ENCODE measurements at places on chromosomes 6 and 20.
A peak's percentile ranks its signal among the peaks of the same experiment; 100 is the strongest.

DNA sequence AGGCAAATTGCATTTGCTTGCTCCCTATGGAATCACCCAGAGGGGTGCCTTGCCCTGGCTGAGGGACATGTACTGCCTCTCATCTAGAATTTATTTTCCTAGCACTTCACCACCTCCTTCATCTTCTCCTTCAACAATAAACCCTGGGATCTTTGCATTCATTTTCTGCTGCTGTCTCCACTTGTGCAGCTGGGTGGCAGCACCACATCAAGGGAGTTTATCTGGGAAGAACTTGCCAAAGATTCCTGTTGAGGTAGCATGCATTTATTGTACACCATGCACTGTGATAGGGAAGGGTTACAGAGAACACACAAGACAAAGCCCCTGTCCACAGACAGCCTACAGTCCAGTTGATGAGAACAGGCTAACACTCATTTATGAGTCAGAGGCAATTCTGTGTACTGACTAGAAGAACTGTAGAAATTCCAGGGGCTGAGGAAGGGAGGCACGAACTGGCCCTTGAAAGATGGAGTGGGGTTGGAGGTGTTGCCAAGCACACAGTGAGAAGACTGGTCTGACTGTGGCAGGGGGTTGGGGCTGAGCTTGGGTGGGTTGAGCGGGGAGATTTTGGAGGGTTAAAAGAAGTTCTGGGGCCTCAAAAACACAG lies 17.5 kb downstream of the C20orf173 start:
- no peak for DNase-seq

DNA sequence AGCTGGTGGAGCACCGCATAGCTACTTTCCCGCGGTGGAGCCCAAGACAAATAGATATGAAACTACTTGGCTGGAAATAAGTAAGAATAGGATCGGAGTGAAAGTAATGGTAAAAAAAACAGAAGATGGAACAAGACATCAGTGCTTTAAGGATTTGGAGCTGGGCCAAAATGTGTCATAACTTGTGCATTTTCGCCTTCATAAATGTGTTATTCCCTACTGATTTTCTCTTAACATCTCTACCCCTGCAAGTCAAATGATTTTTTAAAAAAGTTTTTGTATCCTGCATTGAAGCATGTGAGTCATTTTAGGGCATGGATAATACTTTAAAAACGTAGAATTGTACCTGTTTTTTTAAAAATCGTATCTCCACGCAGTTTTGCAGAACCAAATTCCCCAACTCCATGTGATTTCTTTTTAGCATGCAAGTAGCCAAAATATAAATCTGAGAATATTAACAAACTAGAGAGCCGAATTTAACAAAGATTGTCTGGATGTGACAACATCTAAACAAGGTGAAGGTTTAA lies 882 bp upstream of the FAM184A start:
- no peak for DNase-seq

DNA sequence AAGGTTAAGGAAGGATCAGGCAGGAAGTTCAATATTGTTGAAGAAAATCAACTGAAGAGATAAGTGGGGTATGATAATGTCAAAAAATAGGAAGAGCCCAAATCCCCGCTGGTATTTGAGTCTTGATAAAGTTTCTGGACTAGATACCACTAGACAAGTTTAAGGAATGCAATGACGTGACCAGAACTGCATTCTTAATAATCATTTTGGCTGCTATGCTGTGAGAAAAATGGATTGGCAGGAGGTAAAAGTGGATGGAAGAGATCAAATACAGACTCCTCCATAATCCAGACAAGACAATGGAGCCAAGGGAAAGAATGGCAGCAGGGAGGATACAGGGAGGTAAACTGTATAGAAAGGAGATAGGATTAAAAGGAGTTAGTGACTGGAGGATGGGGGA lies 128.2 kb downstream of the COL12A1 start:
- no peak for DNase-seq

DNA sequence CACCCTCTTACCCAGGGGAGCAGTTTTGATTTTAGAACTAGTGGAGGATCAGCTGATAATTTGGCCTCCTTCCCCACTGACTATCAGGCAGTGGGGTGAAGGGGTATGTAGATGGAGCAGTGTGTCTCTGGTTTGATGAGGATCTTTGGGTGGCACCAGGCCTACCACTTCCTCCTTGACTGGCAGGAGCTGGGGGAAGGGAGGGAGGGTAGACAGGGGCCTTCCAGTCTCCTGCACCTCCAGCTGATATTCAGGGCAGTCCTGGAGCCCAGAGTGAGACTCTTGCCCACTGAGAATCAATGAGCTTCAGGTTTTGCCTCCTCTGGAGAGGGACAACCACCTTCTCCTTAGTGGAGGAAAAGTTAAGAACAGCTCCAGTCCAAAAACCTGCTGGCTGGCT lies 3.2 kb downstream of the DEF6 start:
- DNase-seq: peak; percentile 44

- DNase-seq: no peak
Observed at GRCh38 chr6:148653138-148653776, 93.6 kb upstream of the UST start.

GRCh38 chr6:26280407-26280806 lies 84.6 kb upstream of the BTN3A2 start:
- no peak for DNase-seq

GRCh38 chr20:38196592-38196991 lies 31.5 kb upstream of the TGM2 start:
- DNase-seq: peak; percentile 72

DNA sequence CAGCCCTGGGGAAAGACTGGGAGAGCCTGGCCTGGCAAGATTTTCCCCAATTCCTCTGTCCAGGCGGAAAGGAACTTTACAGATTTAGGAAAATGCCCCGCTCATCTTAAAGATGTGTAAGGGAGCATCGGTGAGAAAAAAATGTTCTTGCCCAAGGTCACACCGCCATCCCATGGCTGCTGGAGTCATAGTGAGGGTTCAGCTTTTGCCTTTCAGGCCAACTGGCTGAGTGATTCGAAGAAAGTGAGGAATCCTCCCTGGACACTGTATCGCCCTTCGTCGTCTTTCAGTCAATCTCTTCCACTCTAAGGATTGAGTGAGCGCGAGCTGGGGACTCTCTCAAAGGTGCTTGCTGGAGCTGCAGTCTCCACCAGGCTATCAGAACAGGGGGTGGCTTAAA lies 1.4 kb downstream of the WFDC2 start:
- no peak for DNase-seq

GRCh38 chr6:165647041-165647440 lies 16.0 kb downstream of the PDE10A start:
- DNase-seq: no peak

- DNase-seq: no peak
Observed at GRCh38 chr6:105786890-105787655, 299.1 kb upstream of the PRDM1 start.

- no peak for DNase-seq
Observed at GRCh38 chr6:157546321-157546720, 165.3 kb downstream of the ZDHHC14 start.

- DNase-seq: no peak
Observed at GRCh38 chr20:45470262-45470931, 844 bp downstream of the WFDC2 start.

- DNase-seq: no peak
Observed at GRCh38 chr20:4449957-4450715, 271.6 kb upstream of the PRND start.

GRCh38 chr6:134888316-134888715 lies 61.6 kb downstream of the ALDH8A1 start:
- DNase-seq: no peak

GRCh38 chr6:134657751-134658527 lies 292.0 kb downstream of the ALDH8A1 start:
- no peak for DNase-seq

- DNase-seq: peak; percentile 9
Observed at GRCh38 chr6:154683756-154684523, 49.3 kb upstream of the SCAF8 start.

GRCh38 chr20:37032077-37032476 lies 63.7 kb downstream of the RBL1 start:
- DNase-seq: no peak

- DNase-seq: peak; percentile 17
Observed at GRCh38 chr20:37406010-37406998, 60.4 kb downstream of the SRC start.

- DNase-seq: no peak
Observed at GRCh38 chr6:14618759-14619418, 501.3 kb downstream of the CD83 start.

DNA sequence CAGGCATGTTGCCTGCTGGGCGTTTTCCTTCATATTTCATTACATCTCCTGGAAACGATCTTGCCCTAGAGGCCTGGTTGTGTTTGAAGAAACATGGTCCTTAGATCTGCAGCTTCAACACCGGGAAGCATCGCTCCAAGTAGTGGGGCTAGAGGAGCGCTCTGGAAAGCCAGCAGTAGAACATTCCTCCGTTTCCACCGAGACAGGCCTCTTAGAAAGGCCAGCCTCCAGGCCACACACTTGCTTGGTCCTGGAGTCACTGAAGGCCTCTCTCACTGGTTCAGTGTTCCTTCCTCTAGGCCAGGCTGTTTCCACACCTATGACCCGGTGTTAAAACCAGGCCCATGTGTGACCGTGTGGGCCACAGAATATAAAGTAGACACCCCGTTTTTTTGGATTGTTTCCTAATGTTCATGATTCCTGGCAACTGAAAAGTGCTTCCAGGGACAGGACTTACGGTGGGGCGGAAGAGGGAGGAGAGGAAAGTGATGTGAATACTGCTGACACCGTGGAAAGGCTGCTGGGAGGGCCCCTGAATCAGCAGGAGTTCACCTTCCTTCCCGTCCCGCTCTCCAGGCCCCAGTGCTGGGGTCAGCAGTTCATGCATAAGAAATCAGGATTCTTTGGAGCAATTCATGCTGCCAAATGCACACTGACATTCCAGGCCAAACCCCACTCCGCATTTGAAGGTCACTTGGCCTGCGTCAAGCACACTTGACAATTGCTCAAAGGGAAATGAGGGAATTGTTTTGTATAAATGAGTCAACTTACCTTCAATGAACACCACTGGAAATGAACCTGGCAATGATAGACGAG lies 83.8 kb downstream of the IYD start:
- DNase-seq: no peak

DNA sequence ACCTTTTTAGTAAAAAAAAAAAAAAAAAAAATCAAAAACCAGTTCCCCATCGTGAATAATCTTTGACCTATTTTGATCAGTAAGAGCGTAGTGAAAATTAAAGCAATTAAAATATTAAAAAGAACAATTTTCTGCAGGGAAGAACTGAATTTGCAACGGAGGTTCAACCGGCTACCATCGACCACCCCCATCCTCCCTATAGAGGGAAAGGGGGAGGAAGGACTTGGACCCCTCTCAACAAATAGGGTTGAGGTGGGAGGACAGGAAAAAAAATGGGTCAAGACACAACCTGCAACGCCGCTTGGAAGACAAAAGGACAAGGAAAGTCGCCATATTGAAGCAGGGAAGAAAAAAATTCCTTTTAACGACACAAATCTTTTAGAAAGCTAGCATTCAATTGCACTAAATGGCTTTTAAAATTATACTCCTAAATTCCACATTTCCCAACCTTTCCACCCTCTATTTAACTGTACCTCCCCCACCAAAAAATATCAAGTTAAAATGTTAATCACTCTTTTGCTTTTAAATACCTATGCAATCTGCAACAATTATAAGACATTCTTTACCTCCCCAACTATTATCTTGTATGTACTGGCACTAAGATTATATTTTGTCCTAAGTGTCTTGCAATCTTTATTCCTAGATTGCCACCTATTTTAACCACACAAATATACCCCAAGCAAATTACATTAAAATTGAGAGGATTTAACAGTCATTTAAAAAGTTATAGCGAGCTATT lies 1.7 kb downstream of the PPP1R10 start:
- peak; percentile 37 for DNase-seq

- no peak for DNase-seq
Observed at GRCh38 chr20:2738331-2739041, 45.9 kb downstream of the EBF4 start.

- no peak for DNase-seq
Observed at GRCh38 chr6:22145823-22146677, 150.8 kb downstream of the PRL start.

GRCh38 chr20:49115564-49115963 lies 69.5 kb downstream of the CSE1L start:
- DNase-seq: no peak

DNA sequence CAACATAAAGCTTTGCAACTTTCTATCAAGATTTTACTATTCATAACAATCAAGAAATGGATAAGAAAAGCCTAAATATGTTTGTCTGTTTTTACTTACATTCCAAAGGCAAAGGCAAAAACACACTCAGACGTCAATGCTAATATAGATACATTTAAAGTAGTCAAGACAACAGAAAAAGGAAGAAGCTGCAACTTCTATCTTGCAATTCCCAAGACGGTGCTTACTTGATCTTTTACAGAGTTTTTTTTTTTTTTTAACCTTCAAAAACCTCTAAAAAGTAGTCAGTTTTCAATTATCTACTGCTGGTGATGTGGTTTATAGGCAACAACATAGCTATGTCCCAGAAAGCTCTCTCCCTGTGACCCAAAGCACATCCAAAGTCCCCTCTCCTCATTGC lies 58.1 kb downstream of the EPB41L2 start:
- DNase-seq: no peak

- DNase-seq: no peak
Observed at GRCh38 chr6:39204646-39205244, 24.5 kb downstream of the KCNK5 start.

- DNase-seq: no peak
Observed at GRCh38 chr6:158861686-158862381, 42.7 kb upstream of the EZR start.

GRCh38 chr6:125728739-125729138 lies 20.7 kb upstream of the HEY2 start:
- DNase-seq: no peak

DNA sequence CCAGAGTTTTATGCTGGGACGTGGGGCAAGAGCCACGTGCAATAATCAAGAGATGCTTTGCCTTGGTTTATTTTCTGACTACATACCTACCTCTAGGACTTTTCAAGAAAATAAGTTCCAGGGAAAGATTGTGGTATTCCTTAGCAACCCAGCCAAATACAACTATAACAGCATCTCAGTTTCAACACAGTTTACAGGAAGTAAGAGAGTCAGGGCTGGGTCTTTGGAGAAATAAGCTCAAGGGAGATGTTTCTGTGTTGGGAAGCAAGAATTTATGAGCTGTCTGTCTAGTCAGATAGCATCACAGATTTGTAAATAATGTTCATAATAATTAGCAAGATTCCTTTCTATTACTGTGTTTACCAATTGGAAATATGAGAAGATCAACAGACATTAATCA lies 35.1 kb downstream of the MAP3K5 start:
- no peak for DNase-seq

Data from CD4-positive, alpha-beta T cell treated with Interferon alpha-2 for 1 hour (primary cell).